Stimulated activated CD4-positive, alpha-beta T cell treated with anti-CD3 and anti-CD28 coated beads, Interleukin-2, amount 100 ng/mL, for 48 hours (primary cell): ENCODE measurements at places on chromosomes 16 and 17.
A peak's percentile ranks its signal among the peaks of the same experiment; 100 is the strongest.

DNA sequence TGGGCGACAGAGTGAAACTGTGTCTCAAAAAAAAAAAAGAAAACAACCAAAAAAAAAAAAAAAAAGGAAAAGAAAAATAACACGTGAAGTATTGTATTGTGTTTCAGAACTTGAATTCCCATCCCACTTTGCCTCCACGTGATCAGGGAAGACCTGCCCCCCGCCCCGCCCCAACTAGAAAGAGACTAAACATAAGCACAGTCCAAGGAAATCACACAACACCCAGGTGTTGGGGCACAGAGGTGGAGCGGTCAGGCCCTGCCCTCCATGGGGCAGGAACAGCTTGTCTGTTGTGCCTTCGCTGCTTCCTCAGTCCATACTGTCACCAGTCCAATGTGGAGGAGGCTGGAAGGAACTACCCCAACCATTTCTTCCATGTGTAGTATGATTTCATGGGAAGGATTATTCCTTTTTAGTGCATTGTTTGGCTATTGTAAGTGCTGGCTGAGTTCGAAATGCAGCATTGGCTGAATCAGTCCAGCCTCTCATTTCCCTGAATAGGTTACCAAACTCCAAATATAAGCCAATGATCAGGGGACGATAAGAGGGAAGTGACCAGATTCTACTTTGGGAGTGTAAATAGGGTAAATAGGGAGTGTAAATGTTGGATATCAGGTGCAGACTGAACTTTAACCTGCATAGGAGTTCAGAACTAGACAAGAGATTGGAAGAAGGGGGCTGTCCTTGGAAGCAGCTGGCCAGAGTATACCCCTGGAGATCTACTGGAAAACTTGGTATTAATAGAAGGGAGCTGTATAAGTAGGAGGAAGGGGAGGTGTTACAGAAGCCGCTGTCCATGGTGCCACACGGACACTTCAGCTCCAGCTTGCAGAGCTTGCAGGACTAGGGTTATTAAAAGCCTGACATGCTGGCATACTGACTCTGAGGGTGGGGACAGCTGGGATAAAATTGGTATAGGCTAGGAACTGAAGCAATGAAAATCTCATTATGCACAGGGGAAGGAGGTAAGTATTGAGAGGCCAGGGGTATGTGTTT lies 50.7 kb downstream of the TANGO6 start:
- DNase-seq, result no peak

GRCh38 chr17:61758430-61758829 lies 104.9 kb downstream of the BRIP1 start:
- no peak for DNase-seq

GRCh38 chr17:42509409-42509808 lies 26.6 kb upstream of the NAGLU start:
- DNase-seq, result no peak

- DNase-seq, result peak; percentile 58
Observed at GRCh38 chr17:43766413-43767052, 7.9 kb upstream of the SOST start.

GRCh38 chr17:55411463-55411855 lies 10.2 kb downstream of the MMD start:
- no peak for DNase-seq

DNA sequence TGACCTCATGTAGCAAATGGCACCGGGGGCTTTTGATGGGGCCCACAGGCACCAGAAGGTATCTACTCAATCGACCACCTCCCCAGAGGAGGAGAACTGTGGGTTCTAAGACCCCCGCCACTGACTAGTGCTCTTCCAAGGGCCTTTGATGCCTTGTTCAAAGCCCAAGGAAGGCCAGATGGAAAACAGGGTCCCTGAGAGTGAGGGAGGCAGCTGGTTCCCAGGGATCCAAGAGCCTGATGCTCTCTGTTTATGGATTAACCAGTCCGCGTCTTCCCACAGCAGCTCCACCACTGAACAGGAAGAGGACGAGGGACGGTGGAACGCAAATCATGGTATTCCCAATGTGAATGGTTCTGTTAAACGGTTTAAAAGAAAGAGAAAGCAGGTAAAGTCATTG lies 7.6 kb downstream of the PHB1 start:
- no peak for DNase-seq

GRCh38 chr16:81035975-81036750 lies 521 bp downstream of the ATMIN start:
- peak; percentile 13 for DNase-seq

- no peak for DNase-seq
Observed at GRCh38 chr16:23294260-23294659, 7.8 kb upstream of the SCNN1B start.

GRCh38 chr17:29977836-29978235 lies 36.4 kb downstream of the EFCAB5 start:
- no peak for DNase-seq

DNA sequence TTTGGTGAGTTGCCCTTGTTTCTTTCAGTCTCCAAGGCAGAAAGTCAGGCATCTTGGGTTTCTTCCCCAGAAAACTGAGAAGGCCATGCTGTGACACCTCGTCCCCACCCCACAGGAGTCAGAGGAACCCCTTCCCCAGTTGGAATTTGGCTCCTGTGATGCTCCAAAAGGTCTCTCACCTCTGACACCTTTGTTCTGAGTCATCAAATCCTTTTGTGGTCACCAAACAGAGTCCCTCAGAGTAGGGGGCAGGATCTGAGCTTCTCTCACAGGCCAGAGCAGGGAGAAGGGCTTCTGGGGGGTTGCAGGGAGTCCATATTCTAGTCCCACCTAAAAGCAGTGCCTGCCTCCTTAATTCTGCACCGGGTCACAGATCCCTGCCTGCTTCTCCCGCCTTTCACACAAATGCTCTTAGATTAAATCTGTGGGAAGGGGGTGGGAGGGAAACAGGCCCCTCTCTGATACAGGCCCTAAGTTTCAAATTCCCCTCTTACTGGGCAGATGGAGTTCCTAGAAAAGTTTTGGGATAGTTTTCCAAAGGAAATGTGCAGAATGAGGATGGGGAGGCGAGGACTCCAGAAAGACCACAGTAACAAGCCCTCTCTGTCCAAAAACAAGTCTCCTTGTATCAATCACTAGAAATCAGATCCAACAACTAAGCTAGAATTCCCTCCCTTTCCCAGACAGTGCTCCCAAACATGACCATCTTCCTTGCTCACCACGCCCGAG lies 1.3 kb downstream of the PHOSPHO1 start:
- DNase-seq, result no peak

DNA sequence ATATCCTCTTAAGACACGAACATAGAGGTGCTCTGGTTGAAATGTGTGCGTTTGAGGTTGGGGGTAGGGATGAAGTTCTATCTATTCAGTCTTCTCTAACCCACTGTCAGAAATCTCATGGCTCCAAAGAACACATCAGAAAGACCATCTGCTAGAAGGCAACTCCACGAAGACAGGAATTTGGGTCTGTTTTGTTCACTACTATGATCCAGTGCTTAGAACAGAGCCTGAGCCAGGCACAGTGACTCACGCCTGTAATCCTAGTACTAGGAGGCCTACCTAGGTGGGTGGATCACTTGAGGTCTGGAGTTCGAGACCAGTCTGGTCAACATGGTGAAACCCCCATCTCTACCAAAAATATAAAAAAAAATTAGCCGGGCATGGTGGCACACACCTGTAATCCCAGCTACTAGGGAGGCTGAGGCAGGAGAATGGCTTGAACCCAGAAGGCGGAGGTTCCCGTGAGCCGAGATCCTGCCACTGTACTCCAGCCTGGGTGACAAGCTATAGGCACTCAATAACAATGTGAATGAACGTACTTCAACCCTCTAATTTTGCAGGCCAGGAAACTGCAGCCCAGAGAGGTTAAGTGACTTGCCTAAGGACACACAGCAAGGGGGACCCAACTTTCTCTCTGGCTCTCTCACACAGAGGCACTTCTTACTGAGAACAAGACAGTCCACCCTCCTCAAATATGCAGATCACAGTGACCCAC lies 2.3 kb downstream of the CASKIN2 start:
- no peak for DNase-seq

DNA sequence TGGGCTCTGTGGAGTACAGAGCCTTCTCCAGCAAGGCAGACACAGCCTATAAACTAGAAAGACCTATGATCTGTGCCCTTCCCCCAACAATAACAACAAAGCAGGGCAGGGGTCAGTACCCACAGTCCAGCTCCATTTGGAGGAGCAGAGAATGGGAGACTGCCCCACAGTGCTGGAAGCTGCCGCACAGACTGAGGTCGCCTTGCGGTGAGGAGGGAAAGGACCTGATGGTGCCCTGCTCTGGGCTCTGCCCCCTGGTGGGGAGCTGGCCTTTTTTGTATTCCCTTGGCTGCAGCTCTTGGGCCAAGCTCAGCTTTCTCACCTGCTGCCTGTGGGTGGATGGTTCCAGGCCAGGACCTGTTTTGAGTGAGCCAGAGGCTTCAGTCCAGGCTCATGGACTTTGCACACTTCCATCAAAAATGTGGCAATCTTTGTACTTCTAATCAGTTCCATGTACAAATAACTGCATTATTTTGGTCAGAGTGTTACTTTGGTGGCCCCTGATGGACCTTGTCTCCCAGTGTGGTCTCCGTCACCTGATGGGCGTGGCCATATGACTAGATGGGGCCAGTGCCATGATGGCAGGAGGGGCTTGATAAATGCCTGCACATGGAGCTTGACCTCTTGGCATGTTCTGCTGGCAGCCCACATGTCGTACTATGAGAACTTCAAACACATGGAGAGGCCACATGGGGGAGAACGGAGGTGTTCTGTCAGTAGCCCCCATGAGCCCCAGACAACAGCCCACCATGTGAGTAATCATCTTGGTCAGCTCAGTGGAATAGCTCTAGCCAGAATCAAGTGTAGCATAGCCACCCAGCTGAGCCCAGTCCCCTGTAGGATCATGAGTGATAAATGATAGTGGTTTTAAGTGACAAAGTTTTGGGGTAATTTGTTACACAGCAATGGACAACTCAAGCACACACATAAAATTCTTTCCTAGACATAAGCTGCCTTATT lies 24.2 kb downstream of the B9D1 start:
- DNase-seq, result peak; percentile 50

DNA sequence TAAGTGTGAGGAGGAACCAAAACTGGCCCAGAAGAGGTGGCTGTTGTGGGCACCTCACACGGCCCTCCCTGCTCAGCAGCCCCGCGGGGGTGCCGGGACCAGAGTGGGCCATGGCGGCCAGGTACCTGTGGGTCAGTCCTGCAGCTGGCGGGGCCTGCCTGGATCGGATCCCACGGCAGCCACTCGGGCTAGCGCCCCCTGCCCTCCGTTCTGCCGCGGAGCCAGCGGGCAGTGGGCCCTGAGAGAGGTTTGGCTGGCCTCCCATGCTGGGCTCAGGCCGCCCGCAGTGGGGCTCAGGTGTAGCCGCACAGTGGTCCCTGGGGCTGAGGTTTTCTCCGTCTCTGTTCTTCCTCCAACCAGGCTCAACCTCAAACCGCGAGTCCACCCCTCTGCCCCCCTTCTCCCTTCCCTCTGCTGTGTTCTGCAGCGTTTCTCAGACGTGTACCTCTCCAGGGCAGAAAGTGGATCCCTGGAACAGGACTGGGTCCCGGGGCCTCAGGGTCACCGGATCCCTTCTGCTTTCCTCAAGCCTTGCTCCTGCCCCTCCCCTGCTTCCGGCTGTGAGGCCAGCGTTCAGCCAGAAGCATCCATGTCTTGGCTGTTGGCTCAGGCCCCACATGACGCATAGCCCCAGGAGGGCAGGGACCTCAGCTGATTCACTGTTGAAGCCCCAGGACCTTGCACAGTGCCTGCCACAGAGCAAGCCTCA lies 28.6 kb upstream of the ITGA3 start:
- DNase-seq, result no peak

- DNase-seq, result peak; percentile 45
Observed at GRCh38 chr17:19021622-19022083, 17.1 kb upstream of the FAM83G start.

DNA sequence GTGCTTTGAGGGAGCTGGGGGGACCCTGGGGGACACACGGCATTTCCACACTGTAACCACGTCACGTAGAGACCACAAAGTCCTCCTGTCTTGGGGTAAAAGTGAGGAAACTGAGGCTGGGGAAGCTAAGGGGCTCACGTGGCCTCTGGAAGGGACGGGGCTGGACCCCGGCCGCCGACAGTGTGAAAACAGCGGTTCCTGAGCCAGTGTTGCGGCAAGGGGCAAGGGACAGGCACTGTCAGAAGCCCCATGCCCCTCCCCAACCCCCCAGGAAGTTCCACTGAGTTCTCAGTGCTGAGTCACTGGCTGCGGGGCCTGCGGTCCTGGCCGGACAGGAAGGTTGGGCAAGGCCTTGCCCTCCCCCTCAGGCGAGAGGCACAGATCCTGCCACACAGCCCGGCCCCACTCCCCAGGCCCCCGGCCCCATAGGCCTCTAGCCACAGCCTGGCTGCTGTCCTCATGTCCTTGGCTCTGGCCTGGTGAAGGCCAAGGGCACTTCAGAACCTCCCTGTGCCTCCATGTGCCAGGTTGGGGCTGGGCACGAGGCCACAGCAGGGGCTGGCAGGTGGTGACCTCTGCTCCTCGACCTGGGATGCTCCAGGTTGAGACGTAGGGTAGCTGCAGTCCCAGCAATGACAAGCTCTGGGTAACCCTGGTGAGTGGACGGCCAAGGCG lies 5.0 kb upstream of the CCDC57 start:
- no peak for DNase-seq

DNA sequence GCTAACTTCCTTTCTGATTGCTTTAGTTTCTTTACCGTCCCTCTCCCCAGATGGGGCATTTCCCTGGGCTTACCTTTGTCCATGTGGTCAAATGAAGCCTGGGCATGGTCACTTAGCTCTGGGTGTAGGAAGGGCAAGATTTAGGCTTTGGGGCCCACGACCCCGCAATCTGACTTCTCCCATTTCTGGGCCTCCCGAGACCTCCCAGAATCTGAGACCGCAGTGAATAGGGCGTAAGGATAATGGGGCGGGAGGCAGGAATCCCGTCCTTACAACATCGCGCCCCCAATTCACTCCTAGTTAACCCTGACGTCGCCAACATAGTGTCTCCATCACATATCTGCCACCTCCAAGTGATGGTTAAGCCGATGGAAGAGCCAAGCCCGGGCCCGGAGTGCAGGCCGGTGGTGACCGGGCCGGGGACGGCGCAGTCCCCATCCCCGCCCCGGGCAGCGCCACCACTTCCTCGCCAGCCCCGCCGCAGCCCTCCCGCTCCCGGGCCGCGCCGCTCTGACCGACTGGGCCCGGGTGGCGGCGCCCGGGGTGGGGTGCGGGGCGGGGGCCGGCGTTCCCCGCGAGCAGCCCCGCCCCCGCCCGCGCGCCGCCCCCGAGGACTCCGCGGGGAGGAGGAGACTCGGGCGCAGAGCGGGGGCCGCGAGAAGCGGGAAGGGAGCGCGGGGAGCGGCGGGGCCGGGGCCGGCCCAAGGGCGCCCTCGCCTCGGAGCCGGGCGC lies at the start of gene RHBDL3:
TSS of gene RHBDL3 (plus strand) at position 641 of the 732 bp plus-strand sequence. CDS start 358 bp downstream, outside the sequence.
- DNase-seq, result no peak

DNA sequence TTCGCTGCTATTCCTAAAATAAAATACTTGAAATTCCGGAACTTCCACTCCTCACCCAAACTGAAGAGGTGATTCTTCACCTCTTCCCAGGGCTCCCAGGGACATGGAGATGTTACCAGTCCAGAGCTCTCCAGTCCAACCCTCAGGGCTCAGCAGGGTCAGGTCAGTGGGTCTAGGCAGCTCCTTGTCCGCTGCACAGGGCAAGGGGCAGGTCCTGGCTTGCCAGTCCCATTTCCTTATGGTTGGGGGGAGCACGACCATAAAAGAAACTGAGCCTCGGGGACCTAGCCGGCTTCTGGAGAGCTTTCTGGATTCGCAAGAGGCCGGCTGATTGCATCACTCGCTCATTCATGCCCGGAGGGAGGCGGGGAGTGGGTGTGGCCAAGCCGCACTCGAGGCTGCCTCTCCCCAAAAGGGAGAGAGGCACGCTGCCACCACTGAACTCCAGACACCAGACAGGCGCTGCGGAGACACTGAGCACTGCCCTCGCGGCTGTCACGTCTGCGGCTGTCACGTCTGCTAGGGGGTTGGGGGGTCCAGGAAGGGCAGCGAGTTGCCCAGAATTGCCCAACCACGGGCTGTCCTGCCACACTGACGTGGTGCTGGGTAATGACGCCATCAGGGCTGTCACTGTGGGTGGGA lies 15.8 kb downstream of the SLC7A5 start:
- DNase-seq, result peak; percentile 83
